Heart right ventricle (tissue), 16 donors: ENCODE measurements at places on chromosomes 6 and 20.

GRCh38 chr6:111222341-111222740, 135.0 kb downstream of the SLC16A10 start:
- DNase-seq: no peak

- no peak for DNase-seq
Observed at GRCh38 chr6:109510358-109510757, 27.3 kb upstream of the ZBTB24 start.

GRCh38 chr20:9831032-9831431, 7.8 kb downstream of the PAK5 start:
- DNase-seq: no peak

DNA sequence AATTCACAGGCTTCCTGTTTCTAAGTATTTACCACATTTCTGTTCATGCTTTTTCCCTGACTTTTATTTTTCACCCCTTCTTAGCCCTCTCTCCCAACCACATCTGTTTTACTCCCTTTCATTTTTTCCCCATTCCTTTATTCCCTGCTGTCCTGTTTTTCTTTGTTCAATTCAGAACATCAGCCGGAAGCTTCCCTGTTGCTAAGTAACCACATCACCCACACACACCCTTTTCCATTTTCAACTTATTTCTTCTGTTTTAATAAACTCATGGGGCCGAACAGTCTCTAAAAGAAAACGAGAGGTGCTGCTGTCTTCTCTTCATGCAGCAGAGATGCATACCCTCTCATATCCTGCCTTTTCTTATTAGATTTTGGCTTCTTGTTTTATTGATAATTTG, 53.5 kb upstream of the CEP85L start:
- DNase-seq: no peak

DNA sequence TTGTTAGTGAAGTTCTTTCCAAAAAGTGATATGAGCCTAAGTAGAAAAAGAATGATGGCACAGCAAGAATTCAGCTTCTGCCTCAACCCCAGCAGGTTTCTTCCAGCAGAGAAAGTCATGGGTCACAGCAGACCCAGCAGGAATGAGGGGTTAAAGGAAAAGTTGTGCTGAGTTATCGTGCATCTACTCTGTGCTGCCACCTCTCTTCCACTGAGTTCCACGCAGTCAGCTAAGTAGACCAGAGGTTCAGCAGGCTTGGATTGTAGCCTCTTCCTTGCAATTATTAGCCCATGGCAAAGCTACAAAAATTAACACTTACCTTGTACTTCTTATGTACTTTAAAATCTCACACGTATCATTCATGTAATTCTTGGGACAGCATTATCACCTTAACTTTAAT, 510.8 kb downstream of the PTPRT start:
- DNase-seq: no peak

GRCh38 chr20:23476015-23476754, 14.7 kb upstream of the CST8 start:
- no peak for DNase-seq

DNA sequence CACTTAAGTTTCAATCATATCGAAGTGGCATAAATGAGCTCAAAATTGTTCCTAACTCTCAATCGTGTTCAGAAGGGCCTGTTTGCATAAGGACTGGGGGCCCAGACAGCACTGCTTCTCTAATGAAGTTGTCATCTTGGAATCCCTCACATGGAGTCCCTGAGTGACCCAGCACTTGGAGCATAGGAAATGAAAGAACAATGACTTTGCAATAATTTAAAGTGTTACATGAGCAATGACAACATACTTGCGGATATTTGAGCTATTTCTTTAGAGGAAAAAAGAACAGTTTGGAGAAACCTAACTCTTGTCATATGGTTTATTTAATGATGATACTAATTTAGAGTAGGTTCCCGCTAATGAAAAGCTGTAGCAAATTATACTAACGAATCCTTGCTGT, 239.9 kb downstream of the TSHZ2 start:
- DNase-seq: no peak

DNA sequence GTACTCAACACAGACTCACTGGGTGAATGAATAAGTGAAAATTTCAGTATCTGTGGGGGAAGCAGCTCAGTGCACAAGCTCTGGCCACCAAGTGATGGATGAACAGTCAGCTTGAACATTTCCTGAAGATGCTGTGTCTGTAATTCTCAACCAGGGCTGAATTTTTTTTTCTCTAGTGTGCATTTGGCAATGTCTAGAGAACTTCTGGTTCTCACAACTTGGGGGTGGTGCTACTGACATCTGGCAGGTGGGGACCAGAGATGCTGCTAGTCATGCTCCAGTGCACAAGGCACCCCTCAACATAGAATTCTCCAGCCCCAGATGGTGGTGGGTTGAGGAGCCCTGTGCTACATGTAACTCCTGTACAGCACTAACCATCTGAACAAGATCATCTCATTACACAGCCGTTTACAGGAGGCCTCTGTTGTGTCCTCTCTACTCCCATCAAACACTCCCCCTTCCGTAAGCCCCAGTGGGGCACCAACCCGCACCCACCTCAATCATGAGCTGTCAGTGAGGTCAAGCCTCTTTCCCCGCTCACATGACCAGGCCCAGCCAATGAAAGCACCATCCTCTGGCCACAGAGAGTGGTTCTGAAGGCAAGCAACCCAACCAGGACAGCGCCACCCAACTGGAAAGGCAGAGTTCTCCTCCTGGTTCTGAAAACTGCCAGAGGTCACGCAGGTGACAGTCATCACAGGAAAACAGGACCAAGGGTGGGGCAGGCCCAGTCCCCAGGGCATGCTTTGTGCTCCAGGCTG, 103.9 kb upstream of the PMEPA1 start:
- DNase-seq: no peak
